AML-193 (cell line): ENCODE measurements at places on chromosomes 16 and 17.

DNA sequence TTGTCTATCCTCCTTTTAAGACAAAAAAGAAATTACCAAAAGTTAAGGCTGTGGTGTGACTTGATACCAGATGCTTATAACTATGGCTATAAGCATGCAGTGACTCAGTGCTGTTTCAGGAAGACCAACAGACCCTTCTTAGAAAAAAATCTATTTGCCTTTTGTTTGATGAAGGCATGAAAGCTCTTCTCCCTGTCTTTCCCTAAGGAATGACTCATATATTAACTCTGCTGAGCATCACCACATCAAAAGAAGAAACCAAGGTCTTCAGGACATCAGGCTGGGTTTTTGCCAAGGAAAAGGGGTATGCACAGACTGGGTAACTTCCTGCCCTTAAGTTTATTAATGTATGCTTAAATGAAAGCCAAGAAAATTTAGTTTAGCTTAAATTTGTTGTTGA lies 47.1 kb downstream of the VMP1 start:
- no peak for DNase-seq

DNA sequence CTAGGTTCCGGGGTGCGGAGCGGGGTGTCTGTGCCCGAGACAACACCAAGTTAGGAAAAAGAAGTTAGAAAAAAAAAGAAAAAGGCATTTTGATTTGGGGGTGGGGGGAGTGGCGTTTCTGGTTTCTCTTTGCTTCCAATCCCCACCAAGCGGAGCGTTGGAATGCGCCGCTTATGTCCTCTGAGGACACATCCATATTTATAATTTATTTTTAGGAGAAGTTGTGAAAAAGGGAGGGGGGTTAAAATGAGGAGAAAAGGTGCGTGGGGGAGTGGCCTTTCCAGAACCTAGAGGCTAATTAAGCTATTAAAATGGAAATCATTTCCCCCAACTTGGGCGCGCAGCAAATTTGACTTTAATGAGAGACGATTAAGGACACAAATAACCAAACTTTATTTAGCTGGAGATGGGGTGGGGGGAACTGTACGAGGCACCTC lies 232.1 kb downstream of the MRTFB start:
- DNase-seq, result no peak

DNA sequence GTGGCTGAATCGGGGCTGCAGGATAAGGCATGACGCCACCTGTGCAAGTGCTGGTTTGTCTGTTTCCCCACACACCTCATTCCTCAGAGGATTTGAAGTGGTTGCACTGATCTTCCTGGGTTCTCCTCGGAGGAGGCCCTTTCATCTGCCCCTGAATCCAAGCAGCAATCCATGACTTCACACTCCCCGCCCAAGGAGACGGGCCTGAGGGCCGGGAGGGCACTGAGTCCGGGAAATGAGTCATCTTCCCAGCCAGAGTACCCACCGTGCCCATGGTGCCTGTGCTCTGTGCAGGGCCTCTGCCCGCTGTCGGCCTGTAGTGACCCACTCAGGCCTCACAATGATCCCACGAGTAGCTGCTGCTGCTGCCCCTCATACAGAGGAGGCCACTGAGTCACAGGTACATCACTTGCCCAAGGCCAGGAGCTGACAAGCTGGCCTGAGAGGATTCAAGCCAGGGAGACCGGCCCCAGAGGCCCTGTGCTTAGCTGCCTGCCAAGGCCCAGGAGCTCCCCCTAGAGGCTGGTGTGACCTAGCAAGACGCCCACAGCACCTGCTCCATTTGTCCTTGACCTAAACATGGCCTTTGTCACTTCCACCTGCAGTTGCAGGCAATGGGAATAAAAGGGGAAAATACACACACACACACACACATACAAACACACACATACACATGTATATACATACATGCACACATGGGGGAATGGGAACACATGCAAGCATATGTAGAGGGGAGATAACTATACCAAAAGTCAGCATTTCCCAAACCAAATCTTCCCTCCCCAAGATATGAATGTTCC lies 240.0 kb downstream of the C16orf95 start:
- DNase-seq, result peak; percentile 62

GRCh38 chr17:68437979-68438822 lies 19.1 kb downstream of the WIPI1 start:
- peak; percentile 66 for DNase-seq

- no peak for DNase-seq
These were observed 1.1 kb upstream of the SLC47A2 start for GRCh38 chr17:19717411-19717908.

DNA sequence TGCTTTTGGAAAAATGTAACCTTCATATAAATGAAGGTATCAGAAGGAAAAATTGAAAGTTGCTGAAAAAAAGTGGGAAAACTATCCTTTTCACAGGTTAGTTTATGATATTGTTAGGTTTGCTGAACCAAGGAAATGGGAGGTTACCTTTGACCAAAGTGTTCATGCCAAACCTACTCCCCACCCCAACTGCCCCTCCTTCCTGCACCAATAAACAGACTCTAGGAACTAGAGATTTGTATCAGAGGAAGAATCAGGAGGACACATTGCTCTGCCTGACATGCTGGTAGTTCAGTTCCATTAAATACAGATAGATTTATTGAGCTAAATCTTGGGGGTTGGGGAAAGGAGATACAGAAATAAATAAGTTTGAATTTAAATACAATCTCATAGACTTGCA lies 18.2 kb downstream of the MYH8 start:
- DNase-seq, result no peak

- DNase-seq, result no peak
These were observed 6.6 kb downstream of the SEZ6 start for GRCh38 chr17:28999206-28999605.

DNA sequence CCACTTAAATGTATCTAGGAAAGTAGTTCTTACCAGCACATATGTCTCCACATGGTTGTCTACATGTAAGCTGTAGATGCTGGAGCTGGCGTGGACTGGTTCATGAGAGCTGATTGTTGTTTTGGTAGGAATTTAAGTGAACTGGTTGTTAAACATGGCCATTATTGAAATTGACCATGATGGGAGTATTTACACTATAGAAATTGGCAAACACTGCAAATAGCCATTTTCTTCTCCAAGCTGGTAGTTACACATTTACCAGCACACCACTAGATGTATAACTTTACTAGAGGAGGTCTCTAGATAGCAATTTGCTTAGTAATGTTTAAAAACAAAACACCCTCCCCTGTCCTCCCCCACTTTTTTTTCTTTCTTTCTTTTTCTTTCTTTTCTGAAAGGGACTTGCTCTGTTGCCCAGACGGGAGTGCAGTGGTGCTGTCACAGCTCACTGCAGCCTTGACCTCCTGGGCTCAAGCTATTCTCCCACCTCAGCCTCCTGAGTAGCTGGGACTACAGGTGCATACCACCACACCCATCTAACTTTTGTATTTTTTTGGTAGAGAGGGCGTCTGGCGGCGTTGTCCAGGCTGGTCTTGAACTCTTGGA lies 24.2 kb downstream of the IGSF6 start:
- no peak for DNase-seq

DNA sequence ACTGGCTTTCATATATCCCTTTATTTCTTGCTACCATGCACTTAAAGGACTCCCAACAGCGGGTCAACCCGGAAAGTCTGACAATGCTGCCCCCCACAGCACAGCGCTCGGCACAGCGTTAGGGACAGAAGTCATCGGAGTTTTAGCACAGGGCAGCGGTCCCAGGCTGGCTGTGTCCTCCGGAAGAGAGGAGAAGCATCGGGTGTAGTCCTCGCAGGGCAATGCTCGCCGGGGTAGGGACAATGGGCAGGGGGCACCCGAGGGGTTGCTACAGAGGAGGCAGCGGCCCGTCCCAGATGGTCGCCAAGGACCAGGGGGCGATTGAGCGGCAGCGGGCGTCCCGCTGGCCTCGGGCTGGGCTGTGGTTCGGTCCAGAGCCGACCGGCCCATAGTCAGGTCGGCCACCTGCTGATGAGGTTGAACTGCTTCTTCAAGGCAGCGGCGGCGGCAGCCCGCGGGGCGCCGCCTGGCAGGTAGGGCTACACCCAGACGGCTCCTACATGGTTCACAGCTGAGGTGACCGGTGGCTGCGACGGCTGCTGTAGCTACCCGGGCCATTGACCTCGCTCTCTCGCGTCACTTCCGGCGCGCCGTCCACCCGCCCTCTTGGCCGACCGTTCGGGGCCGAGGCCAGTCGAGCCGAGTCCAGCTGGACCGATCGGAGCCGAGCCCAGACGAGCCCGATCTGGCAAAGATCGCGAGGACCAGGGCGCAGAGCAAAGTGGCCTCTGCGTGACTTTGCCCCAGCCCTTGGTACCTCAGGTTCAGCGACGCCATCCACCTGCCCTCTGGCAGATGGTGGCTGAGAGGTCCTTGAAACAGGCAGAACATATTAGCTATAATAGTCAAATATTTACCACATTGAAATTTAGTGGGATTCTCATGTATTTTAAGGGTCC lies 4.7 kb upstream of the LCMT1 start:
- DNase-seq, result peak; percentile 67

DNA sequence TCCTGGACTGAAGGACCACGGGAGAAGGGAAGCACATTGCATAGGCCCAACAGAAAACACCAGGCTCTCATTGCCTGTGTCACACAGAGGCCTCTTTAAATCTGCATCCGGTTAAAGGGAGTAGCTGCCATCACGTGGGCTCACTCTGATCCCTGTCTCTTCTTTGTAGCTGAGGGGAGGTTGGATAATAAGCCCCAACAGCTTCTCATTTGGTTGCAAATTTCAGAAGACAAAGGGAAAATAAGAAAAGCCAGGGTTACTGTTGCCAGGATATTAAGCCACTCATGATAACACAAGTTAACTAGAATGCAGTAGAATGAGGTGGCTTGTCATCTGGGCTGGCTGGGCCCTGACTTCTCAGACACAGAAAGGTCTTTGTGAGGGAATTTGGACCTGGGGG lies 325.1 kb upstream of the ERCC4 start:
- no peak for DNase-seq

- no peak for DNase-seq
These were observed 5.1 kb downstream of the LDHD start for GRCh38 chr16:75111514-75111940.

DNA sequence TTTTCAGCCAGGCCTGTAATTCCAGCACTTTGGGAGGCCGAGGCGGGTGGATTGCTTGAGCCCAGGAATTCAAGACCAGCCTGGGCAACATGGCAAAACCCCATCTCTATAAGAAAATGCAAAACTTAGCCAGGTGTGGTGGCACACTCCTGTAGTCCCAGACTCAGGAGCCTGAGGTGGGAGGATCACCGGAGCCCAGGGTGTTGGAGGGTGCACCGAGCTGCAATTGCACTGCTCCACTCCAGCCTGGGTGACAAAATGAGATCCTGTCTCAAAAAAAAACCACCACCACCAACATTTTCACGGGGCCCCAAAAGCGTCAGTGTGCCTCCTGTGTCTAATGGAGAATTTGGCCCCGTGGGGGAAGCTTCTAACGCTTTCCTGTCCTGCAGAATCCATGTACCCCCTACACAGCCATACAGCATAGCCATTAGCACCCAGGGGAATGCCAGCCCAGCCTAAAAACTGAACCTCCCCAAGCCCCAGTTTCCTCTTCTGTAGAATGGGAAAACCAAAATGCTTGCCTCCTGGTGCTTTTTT lies 22.2 kb upstream of the MAP3K14 start:
- no peak for DNase-seq

GRCh38 chr17:78271419-78272170 lies 40.2 kb downstream of the TMEM235 start:
- DNase-seq, result no peak

- no peak for DNase-seq
These were observed 19.1 kb upstream of the KIFC3 start for GRCh38 chr16:57821149-57821971.

GRCh38 chr17:73090396-73091202 lies 1.9 kb downstream of the SLC39A11 start:
- DNase-seq, result no peak

DNA sequence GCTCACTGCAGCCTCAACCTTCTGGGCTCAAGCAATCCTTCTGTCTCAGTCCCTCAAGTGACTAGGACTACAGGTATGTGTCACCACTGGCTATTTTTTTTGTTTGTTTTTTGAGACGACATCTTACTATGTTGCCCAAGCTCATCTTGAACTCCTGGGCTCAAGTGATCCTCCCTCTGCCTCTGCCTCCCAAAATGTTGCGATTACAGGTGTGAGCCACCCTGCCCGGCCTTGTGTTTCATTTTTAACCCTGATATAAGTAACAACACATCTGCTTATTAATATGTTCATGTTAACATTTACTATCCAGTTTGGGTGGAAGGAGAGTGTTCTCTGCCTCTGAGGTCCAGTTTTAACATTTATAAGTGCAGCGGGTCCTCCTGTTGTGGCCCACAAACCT lies 3.1 kb downstream of the FAM20A start:
- no peak for DNase-seq

GRCh38 chr17:43801844-43802243 lies 21.6 kb downstream of the CFAP97D1 start:
- DNase-seq, result no peak

DNA sequence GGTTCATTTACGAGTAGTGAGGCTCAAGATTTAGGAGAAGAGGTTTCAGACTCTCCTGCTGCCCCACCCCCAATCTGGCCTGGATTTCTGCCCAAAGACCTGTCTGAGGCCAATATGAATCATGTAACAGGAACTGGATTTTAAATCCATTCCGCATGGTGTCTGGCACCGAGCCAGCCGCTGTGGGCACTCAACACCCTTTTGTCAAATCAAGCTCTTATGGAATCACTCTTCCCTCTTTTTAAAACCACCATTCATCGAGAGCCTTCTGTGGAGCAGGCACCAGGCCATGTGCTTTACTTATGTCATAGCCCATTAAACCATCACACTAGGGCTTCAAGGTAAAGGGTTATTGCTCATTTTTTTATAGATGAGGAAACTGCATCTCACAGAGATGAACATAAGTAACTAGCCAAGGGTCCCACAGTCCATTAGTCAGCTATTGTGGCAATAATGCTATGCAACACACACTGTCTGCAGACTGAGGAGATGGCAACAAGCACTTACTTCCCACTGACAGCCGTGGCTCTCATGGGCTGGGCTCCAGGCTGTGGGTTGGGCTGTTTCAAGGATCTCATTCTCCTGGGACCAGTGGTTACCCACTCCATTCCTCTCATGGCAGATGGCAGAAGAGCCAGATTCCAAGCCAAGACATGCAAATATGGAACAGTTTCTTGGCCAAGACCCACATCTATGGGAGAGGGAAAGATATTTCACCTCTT lies 93.6 kb downstream of the WSCD1 start:
- no peak for DNase-seq

GRCh38 chr16:78297066-78297666 lies 197.7 kb downstream of the WWOX start:
- no peak for DNase-seq

DNA sequence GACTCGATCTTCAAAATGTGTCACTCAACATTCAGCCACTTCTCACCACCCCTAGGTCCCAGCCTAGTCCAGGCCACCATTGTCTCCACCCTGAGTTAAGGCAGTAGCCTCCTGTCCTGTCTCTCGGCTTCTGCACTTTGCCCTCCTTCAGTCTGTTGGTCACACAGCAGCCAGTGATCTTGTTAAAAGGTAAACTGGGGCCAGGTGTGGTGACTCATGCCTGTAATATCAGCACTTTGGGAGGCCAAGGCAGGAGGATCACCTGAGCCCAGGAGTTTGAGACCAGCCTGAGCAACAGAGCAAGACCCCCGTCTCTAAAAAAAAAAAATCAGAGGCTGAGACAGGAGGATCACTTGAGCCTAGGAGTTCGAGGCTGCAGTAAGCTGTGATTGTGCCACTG lies 25.8 kb downstream of the WWP2 start:
- no peak for DNase-seq

- no peak for DNase-seq
These were observed 82.9 kb upstream of the GPRC5B start for GRCh38 chr16:19967561-19967960.
